MCF 10A (cell line): ENCODE measurements at places on chromosomes 1 and 21.
A peak's percentile ranks its signal among the peaks of the same experiment; 100 is the strongest.

GRCh38 chr1:24235921-24236788 is 49.1 kb upstream of the IFNLR1 start:
- DNase-seq, result peak; percentile 83

DNA sequence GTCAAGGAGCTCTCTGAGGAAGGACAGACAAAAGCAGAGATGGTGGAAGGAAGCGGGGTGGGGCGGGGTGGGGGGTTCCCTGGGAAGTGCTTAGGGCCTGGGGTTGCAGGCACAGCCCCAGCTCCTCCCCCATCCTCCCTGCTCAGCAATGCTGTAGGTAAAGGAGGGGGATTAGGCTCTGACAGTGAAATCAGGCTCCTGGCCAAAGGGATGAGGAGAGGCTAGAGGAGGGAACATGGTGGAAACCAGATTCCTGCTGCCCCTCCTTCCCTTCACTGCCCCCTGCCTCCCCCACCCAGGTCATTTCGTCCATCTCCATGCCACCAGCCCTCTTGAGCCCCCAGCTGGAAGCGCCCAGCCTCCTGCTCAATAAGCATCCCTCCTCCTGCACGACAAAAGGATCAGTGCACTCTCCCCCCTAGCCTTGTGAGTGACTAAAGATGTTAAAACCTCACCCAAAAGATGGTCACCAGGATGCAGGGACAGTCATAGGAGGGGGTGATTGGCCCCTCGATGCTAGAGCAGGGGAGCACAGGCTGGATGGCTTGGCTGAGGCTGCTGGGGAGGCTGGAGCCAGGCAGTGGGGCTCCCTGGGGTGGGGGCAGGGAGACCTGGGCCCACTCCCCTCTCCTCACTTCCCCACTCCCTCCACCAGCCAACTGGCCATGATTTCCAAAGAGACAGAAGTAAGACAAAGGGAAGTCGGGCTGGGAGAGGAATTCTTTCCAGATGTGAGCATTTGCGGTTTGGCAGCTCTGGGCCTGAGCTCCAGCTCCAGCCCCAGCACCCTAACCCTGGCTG is 2.2 kb upstream of the CRABP2 start:
- no peak for DNase-seq

DNA sequence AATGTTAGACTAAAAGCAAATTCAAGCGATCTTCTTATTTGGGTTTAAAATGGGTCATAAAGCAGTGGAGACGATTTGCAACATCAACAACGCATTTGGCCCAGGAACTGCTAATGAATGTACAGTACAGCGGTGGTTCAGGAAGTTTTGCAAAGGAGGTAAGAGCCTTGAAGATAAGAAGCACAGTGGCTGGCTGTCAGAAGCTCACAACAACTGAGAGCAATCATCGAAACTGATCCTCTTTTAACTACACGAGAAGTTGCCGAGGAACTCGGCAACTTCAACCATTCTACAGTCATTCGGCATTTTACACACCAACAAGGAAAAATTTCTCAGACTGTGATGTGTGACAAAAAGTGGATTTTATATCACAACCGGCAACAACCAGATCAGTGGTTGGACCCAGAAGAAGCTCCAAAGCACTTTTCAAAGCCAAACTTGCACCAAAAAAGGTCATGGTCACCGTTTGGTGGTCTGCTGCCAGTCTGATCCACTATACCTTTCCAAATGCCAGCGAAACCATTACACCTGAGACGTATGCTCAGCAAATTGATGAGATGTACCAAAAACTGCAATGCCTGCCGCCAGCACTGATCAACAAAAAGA is 47.9 kb downstream of the ASH1L start:
- DNase-seq, result no peak

GRCh38 chr1:3274972-3275371 is 179.5 kb upstream of the ARHGEF16 start:
- DNase-seq, result no peak

DNA sequence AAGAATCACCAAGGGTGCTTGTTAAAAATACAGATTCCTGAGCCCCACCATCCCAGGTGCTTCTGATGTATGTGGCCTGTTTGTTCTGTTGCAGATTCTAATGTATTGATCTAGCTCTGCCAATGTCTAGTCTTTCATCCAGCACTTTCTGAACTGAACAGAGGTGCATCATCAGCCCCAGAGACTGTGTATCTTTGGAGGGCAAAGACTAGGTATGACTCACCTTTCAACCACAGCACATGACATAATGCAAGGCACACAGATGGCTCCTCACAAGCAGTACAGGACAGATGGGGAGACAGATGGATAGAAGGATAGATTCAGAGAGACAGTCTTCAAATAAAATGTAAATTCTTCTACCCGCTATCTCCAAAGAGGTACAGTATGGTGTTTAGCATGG is 32.3 kb downstream of the CD58 start:
- DNase-seq, result peak; percentile 72

DNA sequence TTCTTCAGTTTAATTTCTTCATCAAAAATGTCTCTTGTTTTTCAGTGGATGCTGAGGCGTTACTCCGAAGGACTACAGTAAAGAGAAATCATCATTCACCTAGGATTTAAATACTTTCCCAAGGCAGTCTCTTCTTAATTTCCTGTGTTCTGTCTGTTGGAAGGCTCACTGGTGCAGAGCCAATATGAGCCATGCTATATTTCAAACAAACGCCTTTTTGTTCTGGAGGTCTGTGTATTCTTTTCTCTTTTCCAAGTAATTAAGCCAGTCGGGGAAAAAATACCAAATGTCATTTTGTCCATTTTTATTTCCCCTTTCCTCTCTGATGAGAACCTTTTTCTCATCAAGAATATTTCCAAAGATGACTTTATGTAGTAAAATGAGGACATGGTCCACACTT is 206.5 kb downstream of the RWDD3 start:
- no peak for DNase-seq

- DNase-seq, result peak; percentile 61
Observed at GRCh38 chr1:186662752-186663151, 17.5 kb downstream of the PTGS2 start.

DNA sequence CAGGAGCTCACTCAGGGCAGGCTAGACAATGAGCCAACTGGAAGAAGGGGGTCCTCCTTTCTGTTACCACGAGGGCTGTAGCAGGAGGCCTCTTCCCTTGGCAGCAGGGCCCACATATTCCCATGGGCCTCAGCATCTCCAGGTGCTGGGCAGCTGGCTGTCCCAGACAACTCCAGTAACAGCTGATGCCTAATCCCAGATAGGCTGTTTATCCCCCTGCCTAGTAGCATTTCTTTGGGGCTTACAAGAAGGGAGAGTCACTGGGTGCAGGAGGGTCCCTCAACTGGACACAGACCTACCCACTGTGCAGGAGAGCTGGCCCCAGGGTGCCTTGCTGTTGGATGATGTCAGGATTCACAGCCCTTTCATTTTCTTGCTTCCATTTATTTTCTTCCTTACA is 278.2 kb downstream of the DSCAM start:
- no peak for DNase-seq

GRCh38 chr1:23079025-23079424 is 59.8 kb downstream of the KDM1A start:
- no peak for DNase-seq

GRCh38 chr1:109257682-109258421 is 8.5 kb downstream of the CELSR2 start:
- DNase-seq, result no peak

GRCh38 chr1:156488566-156489165 is 11.9 kb downstream of the MEF2D start:
- no peak for DNase-seq

GRCh38 chr1:176531921-176532897 is 69.2 kb downstream of the PAPPA2 start:
- no peak for DNase-seq

- DNase-seq, result peak; percentile 76
Observed at GRCh38 chr1:74467786-74468377, 44.5 kb downstream of the LRRC53 start.

DNA sequence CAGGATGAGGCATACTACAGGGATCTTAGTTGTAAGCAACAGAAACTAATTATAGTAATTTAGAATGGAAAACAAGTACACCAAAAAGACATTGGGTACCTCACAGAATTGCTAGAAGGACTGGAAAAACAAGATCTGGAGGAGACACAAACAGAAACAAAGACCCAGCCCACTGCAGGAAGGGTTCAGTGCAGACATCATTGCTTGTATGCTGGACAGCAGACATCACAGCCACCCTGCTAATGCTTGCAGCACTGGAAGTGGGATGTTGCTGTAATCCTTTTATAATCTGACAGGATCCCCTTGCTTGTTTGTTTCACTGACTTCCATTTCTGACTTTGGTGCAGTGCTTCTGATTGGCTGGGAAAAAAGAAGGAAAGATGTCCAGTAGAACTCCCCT is 111.4 kb upstream of the ZNF678 start:
- no peak for DNase-seq

DNA sequence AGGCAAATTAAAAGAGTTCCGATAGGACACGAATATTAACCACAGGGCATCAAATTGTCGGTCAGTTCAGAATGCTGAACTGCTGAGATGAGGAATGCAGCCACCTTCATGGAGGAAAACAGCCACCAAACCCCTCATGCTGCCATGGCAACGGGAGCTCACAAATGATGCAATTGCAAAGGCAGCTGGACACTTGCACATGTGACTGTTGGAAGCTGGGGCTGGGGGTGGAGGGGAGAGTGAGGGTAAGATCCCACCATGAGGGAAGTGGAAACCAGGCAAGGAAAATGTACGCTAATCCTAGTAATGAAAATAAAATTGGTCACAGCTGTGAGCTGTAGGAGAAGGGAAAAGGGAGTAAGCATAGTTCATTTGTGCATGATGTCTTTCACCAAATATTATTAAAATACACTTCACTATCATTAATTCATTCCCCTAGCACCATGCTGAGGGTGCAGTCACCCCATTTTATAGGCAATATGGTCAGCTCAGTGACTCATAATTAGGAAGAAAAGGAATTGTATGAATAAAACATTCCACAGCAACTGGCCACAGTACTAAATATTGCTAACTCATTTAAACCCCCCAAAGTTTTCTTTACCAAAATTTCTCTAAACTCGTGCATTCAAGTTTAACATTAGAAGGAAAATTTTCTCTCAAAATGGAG is 15.3 kb downstream of the BECN2 start:
- no peak for DNase-seq

GRCh38 chr1:205630651-205631009 is 1.2 kb downstream of the ELK4 start:
- DNase-seq, result no peak

DNA sequence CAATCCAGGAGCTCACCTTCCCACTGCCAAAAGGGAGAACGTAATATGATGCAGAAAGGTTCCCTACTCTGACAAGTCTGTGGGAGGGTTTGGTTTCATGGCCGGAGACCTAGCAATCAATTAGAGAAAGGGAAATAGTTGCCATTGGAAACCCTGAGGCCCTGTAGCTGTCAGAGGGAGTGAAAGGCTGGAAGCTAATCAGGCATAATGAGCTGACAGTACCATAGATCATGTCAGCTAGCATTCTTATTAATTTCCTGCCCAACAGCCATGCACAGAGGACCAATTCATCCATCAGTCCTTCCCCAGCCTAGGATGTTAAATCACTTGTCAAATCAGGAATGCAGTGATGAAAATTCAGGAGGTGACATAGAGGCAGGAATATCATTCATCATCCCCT is 527.3 kb downstream of the PLPP3 start:
- DNase-seq, result no peak

GRCh38 chr1:241551759-241552638 is 19.8 kb downstream of the KMO start:
- DNase-seq, result no peak

GRCh38 chr1:201436393-201436792 is 14.9 kb upstream of the TNNI1 start:
- peak; percentile 38 for DNase-seq

DNA sequence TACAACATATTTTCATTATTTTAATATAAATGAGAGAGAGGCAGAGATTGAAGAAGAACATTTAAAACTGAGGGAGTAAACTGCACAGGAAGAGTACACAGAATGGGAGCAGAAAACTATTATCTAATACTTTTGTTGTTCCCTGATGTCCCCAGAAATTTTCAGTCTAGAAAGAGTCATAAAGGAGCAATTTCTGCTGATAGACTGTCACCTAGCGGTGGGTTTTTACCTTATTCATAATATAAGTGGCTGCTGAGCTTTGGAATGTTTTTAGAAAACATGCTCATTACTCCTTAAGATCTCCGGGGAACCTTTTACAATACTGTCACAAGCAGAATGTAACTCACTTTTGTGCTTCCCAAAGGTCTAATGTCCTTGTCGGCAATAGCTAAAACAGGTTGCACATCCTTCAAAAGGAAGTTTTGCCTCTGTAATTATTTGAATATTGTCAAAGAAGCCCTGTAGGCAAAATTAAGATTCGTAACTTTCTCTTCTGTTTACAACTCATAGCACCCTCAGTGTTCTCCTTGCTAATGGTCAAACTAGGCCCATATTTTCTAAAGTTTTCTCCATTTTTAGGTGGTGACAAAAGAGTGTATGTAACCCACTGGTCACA is 4.9 kb upstream of the NPL start:
- peak; percentile 71 for DNase-seq

DNA sequence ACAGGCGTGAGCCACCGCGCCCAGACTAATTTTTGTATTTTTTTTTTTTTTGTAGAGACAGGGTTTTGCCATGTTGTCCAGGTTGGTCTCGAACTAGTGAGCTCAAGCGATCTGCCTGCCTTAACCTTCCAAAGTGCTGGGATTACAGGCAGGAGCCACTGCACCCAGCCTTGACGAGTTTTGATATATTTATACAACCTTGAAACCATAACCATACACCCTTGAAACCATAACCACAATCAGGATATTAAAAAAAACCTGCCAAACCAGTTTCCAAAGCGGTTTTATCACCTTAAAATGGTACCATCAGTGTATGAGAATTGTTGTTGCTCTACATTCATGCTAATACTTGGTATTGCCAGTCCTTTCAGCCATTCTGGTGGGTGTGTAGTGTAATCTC is 3.7 kb upstream of the PHACTR4 start:
- no peak for DNase-seq

DNA sequence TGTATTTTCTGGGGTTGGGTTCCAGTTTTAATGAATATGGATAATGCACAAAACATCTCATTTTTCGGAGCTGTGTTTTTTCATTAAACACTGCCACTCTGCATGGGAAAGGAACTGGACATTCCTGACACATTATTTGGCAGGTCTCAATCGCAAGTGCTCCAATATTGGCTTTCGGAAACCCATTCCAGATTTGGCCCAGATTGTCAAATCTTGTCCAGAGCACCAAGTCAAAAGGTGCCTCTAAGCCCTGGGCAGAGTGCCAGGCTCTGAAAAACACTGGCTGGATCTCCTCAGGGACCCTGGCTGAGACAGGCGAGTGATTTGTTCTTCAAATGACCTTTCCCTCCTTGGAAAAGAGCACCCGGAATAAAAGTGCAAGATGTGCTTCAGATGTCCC is 68.4 kb upstream of the MRPS6 start:
- no peak for DNase-seq

- no peak for DNase-seq
Observed at GRCh38 chr1:25473653-25474225, 43.0 kb downstream of the MACO1 start.
